ENCODE measurements at places on chromosomes 11 and 22.

- no peak for DNase-seq
Observed at GRCh38 chr11:100805506-100806199, 118.6 kb downstream of the ARHGAP42 start.

DNA sequence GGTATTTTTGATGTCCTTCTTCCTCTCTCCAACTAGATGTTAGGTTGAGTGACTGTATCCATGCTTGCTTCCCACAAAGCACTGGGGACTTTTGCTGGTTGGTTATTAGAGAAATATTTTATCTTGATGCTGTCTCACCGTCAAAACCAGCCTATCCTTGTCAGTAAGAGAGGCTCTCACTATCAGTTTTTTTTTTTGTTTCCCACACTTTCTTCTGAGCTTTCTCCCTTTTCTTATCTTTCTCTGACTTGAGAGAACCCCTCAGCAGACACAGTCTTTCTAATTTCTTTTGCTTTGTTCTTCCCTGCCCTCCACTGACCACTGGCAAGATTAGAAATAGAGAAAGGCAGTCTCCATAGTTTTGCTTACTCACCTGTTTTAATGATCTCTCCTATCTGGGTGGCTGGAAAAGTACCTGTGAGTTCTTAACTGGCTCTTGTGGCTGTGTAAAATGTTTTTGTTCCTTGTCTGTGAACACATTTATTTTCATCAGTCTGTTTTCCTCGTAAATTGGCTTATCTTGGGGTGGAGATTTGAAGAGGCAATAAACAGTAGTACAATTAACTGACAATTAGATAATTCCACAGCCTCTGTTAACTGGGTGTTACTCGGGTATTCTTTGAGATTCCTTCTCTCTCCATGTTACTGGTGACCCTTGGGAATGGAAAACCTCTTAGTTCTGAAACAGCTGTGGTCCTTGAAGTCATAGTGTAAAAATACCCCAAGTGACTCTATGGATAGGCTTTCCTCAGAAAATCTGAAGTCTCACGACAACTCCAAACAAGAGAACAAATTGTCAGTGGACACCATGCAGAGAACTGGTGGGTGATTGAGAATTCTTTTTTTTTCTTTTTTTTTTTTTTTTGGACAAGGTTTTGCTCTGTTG, at the start of gene NXPE1:
NXPE1 (minus strand) TSS at position 457 of the 886 bp plus-strand sequence. CDS start 8,680 bp downstream, outside the sequence.
- no peak for DNase-seq

DNA sequence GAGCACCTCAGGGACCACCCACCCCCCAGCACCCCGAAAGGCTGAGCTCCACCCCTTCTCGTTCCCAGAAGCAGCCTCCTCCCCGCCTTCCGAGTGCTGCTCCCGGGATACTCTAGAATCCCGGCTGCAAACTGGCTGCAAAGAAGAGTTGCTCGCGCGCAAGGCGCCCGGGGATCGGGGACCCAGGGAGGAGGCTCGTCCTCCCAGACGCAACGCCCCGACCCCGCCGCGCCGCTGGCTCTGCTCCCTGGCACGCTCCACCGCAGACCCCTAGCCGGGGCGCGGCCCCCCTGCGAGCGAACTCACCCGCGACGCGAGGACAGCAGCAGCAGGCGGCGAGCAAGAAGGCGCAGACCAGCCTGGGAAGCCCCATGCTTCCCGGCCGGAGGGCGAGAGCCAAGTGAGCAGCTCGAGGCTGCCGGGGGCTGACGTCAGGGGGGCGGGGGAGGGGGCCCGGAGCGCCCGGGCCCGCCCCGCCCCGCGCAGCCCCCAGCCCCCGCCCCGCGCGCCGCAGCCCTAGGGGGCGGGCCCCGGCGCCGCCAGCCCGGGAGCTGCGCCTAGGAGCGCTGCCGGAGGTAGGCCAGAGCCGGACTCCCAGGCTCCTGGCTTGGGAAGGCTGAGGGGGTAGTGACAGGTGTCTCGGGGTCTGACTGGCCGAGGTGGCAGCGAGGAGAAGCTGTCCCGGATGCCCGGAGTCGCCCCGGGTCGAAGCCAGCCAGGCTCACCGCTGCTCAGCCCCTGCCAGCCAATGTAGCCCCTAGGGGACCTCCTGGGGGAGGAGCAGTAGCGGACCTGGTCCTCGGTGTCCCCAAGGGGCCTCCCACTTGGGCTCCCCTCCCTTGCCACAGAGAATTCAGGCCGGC, at the start of gene MCAM:
MCAM (minus strand) TSS at position 402 of the 863 bp plus-strand sequence; CDS start at position 373, 29 bp downstream.
- DNase-seq = no peak

DNA sequence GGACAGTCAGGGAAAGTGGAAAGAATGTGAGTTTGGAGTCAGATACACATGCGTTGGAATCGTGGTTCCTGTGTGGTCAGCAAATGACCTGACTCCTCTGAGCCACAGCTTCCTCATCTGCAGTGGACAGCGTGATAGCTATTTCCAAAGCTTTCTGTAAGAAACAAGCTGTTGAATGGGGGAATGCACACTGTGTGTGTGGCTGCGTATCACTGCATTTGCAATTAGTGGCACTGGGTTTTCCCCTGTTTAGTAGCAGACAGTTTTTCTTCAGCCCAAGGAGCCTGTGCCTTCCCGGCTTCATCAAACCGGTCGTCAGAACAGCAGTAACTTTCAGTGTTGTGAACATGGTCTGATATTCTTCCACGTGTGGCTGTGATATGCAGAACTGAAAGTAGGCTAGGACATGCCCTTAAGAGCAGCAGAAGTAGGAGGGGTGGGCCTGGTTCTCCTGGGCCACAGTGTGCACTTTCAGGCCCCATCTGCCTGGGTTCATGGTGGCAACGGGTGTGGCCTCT, 121.5 kb downstream of the RRAS2 start:
- no peak for DNase-seq

DNA sequence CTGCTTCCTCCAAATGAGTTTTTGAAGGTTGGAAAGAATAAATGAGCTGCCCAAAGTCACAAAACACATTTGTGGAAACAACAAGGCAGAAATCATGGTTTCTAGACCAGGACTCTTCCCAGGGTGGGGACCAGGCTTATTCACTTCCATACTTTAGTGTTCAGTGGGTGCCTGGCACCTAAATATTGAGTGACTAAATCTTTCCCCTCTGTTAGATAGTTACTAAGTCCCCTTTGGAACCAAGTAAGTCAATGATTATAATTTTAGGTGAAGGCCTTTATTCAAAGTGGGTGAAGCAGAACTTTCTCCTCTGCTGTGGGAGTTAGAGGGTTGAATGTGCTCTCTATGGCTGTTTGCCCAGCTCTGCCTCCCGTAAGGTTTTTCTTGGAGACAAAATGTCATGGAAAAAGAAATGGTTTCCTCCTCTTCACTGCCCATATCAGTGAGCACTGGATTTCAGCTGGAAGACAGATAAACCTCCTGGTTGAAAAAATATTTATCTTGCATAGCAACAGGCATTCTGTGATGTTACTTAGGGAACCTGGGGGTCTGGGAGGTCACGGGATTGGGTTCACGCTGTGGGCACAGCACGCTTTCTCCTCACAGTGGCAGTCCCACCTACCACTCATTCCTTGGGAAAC, 117.8 kb downstream of the CCDC81 start:
- no peak for DNase-seq

Data from NCI-H2171 (cell line).